ENCODE measurements at places on chromosomes 4 and X.
A peak's percentile ranks its signal among the peaks of the same experiment; 100 is the strongest.

DNA sequence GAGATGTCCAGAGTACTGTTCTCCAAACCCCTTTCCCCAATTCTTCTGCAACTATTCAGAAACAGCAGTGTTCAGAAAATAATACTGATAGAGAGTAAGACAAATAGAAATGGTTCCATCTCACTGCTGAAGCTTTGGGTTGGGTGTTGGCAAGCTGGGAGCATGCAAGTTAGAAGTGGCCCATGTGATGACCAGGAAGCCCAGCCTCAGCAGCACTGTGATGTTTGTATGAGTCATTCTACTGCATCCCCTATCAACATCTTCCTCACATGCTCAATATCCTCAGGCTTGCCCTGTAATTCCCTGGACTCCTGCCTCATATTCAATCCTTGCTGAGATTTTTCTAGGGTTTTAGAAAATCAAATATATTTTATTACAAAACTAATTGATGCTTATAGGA is 96.5 kb downstream of the CHRDL1 start:
- no peak for DNase-seq

DNA sequence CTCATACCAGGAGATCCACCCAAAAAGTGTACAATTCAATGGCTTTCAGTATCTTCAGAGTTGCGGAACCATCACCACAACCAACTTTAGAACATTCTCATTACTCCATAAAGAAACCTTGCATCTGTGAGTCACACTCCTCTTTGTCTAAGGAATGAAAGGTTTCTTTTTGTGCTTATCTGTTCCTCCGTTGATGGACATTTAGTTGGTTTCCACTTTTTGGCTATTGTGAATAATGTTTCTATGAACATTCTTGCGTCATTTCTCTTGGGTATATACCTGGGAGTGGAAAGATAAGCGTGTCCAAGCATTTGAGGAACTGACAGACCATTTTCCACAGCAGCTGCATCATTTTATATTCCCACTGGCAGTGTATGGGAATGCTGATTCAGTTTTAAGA is 10.6 kb downstream of the FAM184B start:
- DNase-seq, result no peak

GRCh38 chr4:122576261-122577188 is 44.3 kb downstream of the IL21 start:
- no peak for DNase-seq

- DNase-seq, result peak; percentile 47
Observed at GRCh38 chrX:46796574-46797191, 37.8 kb upstream of the SLC9A7 start.

DNA sequence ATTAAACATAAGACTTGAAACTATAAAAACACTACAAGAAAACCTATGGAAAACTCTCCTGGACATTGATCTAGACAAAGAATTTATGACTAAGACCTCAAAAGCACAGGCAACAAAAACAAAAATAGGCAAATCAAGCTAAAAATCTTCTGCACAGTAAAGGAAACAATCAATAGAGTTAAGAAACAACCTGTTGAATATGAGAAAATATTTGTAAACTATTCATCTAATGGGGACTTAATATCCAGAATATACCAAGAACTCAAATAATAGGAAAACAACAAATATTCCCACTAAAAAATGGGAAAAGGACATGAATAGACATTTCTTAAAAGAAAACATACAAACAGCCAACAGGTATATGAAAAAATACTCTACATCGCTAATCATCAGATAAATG is 100.4 kb upstream of the PLAC1 start:
- no peak for DNase-seq

GRCh38 chr4:47713129-47713834 is 124.6 kb downstream of the CORIN start:
- no peak for DNase-seq

DNA sequence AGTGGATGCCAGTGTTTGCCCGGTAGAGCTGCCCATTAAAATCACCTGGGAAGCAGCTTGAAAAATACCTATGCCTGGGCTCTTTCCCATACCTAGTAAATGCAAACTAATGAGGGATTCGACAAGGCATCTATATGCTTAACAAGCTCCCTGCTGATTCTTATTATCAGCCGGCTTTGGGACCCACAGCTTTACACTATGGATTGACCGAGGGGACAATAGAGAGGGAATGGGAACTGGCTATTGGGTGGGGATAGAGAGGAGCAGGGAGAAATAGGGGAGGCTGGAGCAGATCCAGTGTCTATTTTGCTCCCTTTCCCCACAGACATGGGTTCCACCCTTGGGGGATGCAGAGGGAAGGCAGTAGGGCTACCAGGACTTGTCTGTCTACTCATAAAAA is 103.1 kb upstream of the TEX13D start:
- DNase-seq, result no peak

- no peak for DNase-seq
Observed at GRCh38 chr4:87916626-87917025, 58.9 kb upstream of the SPP1 start.

DNA sequence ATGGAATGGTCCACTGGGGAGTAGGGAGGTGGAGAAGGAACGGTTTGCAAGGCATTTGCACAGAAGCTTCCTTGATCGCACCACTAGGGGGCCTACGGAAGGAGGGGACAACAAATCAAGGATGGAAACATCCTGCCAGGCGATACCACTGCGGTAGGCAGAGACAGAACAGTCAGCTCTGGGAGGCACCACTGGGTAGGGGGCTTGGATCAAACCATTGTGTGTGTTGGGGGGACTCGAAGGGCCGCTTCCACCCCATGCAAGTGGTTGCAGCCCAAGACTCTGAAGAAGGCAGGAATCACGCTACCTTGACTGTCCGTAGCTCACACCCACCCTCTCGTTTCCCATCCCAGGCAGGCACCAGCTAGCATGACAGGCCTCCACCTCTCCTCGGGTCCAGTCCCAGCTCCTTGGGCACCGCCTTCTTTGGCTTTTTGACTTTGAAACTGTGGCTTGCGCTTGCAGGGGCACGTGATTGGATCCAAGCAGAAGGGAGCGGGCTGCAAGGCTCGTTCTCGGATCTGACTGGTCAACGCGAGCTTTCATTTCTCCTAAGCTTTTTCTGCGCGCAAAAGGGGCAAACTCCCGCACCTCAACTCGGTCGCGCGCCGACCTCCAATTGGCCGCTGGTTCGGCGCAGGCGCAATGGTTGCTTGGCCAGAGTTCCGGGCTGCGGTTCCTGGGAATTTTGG is 28.4 kb downstream of the GAGE1 start:
- no peak for DNase-seq

- DNase-seq, result no peak
Observed at GRCh38 chrX:69080855-69081465, 84.3 kb downstream of the PJA1 start.

GRCh38 chrX:70088751-70089150 is 26.5 kb downstream of the OTUD6A start:
- DNase-seq, result no peak

DNA sequence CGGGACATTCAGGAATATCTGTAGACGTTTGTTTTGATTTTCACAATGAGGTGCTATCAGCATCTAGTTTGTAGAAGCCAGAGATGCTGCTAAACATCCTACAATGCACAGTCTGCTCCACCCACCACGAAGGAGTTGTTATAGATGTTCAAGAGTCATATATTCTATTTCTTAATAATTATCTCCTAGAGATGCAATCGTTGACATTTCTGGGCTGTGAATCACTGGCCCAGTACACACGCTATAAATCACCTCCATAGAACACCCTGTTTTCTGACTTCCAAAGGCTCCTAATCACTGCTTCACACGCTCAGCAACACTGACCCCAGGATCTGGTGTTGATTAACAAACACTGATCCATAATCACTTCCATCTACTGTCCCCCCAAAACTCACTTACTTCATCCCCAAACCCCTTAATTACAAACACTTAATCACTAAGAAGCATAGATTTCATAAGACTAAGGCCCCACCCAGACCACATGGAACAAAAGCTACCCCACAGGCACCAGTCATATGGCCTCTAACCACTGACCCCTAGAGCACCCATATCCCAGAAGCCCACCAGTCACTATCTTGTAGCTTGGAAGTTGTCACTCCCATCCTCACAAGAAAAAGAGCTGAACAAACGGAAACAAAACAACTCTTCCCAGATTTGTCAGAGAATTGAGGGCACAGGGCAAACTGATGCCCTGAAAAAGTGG is 31.7 kb upstream of the ZNF41 start:
- no peak for DNase-seq

DNA sequence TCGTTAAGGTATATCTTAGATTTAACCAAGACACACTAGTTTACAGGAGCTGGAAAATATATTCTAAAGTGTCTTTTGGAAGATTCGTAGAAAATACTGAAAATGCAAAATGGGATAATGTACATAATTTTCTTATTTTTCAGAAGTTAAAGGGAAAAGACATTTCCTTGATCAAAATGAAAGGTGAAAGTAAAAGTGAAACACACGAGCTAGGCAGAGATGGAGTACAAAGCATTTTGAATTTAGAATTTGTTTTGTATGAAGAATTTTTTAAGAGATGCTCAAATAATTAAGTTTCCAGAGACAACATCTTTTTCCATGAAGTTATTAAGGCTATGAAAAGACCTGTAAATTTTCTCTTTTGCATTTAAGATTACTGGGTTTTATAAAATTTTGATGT is 2192.6 kb upstream of the AGA start:
- DNase-seq, result no peak

GRCh38 chrX:42952621-42953020 is 174.7 kb upstream of the PPP1R2C start:
- DNase-seq, result no peak

GRCh38 chr4:88960576-88960975 is 96.4 kb downstream of the FAM13A start:
- DNase-seq, result no peak

DNA sequence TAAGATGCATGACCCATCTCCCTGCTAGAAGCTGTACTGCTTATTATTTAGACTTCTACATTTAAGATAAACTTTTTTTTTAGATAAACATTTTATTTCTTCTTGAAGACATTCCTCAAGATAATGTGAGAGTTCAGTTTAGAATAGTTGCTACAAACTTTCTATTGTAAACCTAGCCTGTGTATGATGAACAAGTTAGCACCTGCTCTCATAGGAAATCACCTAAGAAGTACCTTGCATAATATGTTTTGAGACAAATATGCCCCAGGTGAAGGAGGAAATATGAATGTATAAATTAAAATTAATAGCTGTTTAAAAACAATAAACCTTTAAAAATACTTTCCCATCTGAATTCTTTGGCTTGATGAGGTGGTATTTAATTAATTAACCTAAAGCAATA is 35.6 kb downstream of the RASGEF1B start:
- no peak for DNase-seq

GRCh38 chr4:188270273-188271069 is 131.2 kb downstream of the TRIML1 start:
- no peak for DNase-seq
